NCI-H2029 treated with DMSO at 0.1 percent for 48 hours (cell line): ENCODE measurements at places on chromosomes 11 and 22.
A peak's percentile ranks its signal among the peaks of the same experiment; 100 is the strongest.

DNA sequence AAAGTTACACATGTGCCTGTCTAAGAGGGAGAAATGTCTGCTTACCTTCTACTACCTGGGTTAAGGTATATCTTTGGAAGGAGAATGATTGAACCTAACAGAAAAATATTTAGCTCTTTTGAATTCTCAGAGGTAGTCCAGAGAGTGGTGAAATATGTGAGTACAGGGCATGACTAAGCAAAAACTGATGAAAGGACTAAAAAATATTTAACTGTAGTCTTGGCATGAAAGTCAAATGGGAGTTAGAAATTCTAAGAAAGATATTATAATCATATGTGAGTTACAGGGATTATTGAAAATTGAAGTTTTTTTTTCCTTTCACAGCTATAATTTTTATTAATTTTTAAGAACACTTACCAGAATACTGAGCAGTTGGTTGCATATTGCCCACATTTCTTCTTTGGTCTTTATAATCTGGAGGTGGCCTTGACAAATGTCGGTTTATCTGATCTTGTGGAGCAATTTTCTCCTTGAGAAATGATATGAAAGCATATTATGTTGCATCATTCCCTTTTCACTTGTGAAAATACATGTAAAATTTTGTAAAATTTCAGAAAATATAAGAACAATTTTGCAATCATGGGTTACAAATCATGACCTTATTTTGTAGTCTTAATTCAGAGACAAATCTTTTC is 61.4 kb upstream of the MTMR2 start:
- no peak for DNase-seq

- DNase-seq: no peak
Observed at GRCh38 chr11:1263010-1263409, 40.1 kb downstream of the MUC5B start.

DNA sequence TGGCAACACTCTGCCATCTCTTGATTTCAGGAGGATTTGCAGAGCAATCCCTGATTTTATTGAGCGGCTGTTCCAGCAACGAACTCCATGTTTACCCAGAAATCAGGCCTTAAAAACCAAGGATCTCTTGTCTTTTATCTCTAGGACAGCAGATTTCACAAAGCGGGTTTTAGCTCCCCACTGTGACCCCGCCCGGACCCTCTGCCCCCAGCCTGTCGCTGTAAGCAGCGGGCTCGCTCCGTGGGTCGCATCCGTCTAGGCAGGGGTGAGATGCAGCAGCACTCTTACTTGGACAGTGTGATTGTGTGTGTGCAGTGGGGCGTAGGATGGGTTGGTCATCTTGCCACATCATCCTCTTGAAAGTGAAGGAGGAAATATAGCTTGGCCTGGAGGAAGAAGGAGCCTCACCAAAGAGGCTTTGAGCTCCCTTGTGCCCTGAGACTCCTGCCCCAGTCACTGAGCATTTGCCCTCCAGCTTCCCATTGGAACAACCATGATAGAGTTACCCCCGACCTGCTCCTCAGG is 189.2 kb upstream of the TBCEL start:
- no peak for DNase-seq

DNA sequence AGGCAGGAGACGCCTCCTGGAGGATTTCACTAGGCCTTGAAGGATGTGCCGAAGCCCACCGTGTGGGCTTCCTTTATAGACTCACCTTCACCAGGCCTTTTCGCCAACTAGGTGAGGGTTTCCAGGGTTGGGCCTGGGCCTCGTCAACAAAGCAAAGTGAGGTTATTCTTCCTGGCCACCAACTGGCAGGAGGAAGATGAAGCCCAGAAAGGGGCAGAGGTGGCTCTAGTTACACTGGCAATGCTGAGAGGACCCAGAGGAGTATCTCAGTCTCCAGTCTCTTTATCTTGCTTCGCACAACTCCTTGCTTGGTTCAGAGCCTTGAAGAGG is 404 bp upstream of the RELT start:
- DNase-seq: no peak

DNA sequence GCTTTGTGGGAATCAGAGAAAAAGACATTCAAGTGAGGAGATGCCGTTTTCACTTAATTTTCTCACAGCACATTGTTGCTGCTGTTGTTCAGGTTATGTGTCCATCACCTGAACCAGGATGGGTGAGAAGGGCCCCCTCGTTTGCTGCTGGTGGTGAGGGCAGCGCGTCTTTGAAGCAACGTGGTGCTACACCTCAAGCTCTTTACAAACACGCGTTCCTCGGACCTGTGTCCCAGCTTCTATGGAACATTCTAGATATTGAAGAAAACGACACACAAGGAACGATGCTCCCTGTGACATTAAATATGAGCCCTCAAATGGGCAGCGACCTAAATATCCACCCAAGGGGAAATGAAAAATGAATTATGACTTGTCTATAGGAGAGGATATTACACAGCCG is 418.6 kb downstream of the MN1 start:
- no peak for DNase-seq

DNA sequence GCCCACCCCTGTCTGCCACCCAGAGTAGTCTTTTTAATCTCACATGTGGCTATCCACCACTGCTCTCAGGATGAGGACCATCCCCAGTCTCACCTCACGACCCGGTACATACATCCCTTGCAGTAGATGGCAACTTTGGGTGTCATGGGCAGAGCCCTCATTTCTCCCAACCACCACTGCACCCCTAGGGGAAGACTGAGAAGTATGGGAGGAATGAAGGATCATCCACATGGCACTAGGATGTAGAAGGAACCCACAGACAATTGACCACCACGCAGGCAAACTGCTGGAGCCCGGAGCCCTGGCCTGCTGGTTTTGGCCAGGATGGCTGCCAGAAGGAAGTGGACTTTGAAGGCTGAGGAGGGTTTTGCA is 1.9 kb upstream of the SCARF2 start:
- no peak for DNase-seq

DNA sequence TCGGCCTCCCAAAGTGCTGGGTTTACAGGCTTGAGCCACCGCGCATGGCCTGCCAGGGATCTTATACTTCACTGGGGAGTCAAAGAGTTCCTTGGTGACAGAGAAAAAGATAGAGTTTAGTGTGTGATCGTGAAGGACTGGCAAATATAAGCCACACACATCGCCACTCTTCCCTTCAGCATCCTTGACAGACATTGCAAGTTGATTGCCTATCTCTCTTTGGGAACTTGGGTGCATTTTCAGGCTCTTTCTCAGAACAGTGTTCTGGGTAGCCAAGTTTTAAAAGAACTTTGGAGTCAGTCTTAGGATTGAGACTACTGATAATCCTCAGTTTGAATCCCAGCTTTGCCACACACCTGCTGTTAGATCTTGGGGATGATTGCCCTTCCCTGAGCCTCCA is 19.8 kb downstream of the MIAT start:
- no peak for DNase-seq

DNA sequence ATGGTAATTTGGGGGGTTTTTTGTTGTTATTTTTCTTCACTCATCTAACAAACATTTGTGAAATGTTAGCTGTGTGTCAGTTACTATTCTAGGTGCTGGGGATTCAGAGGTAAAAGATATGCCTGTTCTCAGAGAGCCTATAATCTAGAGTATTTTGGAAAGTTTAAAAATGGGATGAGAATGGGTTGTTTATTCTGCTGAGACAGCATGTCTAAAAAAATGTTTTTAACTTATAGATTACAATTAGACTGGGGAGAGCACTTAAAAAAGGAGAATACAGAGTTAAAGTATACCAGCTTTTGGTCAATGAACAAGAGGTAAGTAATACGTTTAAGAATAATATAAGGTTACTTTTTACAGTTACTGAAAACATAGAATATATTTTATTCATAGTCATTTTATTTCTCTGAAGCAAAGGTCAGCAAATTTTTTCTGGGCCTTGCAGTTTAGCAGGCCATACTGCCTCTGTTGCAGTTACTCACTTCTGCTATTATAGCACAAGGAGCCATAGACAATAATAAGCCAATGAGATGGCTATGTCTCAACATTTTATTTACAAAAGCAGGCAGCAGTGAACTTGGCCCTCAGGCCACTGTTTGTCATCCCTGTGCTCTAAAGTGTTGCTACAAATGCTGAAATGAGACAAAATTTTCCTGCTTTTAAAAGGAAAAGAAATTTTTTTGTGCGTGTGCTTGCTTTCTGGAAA is 60.0 kb downstream of the DKK3 start:
- DNase-seq: no peak

- DNase-seq: no peak
Observed at GRCh38 chr11:69357458-69358397, 63.8 kb downstream of the MYEOV start.

DNA sequence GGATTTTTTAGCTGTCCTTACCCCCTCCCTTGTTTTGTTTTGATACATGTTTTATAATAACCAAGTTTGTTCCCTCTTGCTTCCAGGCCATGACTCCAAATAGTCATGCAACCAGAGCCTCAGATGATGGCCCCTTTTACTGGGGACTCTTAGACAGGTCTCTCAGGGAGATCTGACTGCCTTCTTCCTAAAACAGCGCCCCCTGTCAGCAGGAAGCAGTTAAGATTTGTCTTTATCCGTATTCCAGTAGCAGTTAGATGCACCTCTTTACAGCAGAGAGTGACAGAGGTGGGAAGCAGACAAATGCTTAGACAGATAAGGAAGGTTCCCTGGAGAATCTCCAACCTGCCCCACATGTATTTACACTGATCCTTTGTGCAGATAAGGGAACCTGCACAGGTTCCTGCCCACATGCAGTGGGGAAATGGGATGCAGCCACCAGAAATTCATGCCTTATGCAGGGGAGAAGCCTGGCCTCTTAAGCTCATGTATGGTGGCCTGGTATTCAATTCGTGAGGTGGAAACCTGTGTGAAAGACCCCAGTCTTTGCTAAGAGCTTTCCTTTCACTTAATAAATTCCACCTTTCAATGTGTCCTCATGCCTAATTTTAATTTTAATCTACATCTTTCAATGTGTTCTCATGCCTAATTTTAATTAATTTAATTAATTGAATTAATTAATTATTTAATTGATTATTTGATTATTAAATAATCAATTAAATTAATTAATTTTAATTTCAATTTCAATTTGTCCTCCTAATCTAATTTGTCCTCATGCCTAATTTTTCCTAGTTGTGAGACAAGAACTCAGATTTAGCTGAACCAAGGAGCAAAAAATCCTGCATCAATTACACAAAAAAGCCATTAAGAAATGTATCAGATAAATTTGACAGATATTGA is 11.5 kb upstream of the GLYAT start:
- DNase-seq: no peak

- no peak for DNase-seq
Observed at GRCh38 chr11:116731821-116732220, 41.0 kb downstream of the BUD13 start.

- DNase-seq: no peak
Observed at GRCh38 chr11:1453611-1454034, 33.0 kb downstream of the MOB2 start.

GRCh38 chr22:36409911-36410756 is 22.4 kb upstream of the MYH9 start:
- DNase-seq: peak; percentile 89

GRCh38 chr11:93783765-93784144 is 327 bp upstream of the MED17 start:
- DNase-seq: no peak

DNA sequence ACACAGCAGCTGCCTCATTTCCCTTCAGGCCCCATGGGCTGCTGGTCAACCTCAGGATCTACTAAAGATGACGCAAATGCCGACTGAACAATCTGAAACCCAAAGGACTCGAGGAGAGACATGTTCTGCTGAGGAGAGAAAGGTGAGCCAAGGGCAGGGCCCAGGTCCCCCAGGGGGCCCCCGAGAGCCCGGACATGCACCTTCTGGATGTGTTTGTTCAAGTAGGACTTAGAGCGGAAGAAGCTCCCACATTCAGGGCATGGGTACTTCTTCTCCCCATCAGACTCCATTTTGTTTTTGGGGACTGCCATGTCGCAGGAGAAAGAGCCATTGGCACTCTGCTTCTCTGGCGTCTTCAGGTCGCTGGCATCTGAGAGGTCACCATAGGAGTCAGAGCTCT is 19.3 kb downstream of the PATZ1 start:
- no peak for DNase-seq

DNA sequence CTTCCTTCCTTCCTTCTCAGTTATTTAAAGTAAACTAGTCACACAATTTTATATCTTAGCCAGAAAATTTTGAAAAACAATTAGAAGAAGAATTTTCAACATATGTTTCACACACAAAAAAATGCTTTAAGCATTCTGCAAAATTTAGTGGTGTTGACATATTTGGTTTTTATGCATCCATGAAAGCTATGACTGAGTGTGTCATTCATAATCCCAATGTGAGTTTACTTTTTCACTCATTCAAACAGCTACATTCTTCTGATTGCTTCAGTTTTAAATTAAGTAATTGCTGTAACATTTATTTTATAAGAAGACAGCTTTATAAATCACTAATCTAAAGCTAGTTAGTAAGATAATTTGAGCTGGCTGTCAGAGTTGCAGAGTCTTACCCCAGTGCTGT is 453.5 kb downstream of the LRRC4C start:
- DNase-seq: no peak

DNA sequence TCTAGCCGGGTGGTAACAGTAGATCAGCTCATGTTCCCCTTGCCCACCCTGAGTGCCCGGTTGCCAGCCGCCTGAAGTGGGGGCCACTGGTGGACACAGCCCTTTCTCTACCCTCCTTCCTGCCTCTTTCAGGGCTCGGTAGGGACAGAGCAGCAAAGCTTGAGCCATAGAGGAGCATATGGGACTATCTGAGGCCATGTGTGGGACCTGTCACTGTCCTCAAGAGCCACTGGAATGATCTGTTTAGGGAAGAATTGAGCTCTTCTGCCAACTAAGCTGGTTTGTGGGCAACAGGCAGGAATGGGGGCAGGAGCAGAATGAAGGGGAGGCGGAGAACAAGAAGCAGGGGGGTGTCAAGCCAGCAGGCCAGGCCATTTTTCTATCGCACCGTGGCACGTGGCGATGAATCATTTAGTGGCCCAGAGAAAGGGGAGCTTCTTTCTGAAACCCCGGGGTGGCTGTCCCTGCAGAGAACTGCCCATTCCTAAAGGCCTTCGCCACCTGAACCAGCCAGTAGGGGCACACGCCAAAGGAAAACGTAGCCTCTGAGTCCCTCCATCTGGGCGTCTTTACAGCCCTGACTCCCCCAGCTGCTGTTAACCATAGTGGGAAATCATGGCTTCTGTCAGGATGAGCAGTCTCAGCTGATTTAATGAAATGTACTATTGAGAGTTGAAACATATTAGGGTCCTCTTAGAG is 8.8 kb downstream of the ASPHD2 start:
- no peak for DNase-seq

GRCh38 chr11:57566905-57567514 is 462 bp downstream of the UBE2L6 start:
- DNase-seq: no peak

DNA sequence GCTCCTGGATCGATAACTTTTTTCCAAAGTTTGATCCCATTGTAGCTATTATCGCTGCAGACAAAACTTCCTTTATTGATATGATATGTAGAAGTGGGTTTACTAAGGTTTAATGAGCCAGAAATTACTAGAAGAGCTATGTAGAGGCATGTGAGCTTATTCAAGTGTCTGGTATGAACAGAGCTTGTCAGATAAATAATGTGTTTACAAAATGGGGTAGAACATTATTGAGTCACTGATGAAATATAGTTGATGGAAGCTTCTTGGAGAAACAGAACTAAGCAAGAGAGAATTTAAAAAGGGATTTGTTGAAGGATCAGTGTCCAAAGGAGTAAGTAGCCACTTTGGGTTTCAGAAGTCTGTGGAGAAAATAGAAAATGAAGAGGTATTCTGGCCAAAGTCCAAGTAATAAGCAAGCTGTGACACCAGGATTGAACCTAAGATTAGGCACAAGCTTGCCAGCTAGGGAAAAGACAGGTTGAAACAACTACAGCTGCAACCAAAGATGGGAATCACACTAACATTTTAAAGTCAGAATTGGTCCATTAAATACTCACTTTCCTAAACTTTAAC is 104.3 kb downstream of the MAML2 start:
- DNase-seq: no peak
